ENCODE measurements at places on chromosomes 7 and 10. TPM values are rescaled to one million over a fixed set of nuclear protein-coding genes. Genes with fewer than 3 reads are reported as not detected.

ZC3HAV1L gene
- total RNA-seq, result 19.9 TPM

GRCh38 chr7:15989194-15989593 is 302.7 kb upstream of the MEOX2 start:
- H3K36me3 ChIP-seq, result no peaks in the 10 kb centered on the region
- H3K4me3 ChIP-seq, result no peak overlapping the region
- H3K27me3 ChIP-seq, result no peaks in the 10 kb centered on the region
- no peak for DNase-seq
- H3K27ac ChIP-seq, result no peak overlapping the region
- H3K4me1 ChIP-seq, result no peaks in the 10 kb centered on the region

GRCh38 chr10:80540981-80541750 is 3.5 kb downstream of the SH2D4B start:
- no peaks in the 10 kb centered on the region for H3K27me3 ChIP-seq
- no peaks in the 10 kb centered on the region for H3K36me3 ChIP-seq
- peaks cover 12% of the 10 kb centered on the region for H3K4me1 ChIP-seq
- H3K27ac ChIP-seq, result peak overlapping the region; percentile 44
- no peak for DNase-seq
- H3K4me3 ChIP-seq, result no peak overlapping the region

DNA sequence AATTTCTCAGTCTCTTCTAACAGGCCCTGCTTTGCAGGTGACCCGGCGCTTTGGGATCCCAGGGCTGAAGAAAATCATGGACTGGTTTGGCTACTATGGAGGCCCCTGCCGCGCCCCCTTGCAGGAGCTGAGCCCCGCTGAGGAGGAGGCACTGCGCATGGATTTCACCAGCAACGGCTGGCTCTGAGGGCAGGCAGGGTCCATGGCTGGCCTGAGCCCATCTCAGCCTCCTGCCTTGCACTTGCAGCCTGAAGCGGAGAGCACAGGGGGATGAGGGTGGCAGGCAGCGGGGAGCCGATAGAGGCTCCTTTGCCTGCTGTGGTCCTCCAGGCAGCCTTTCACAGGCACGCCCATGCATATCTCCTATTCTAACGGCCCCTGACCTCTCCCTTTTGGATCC is 21.8 kb downstream of the MORN4 start:
- DNase-seq, result no peak
- no peaks in the 10 kb centered on the region for H3K4me1 ChIP-seq
- H3K27me3 ChIP-seq, result no peaks in the 10 kb centered on the region
- no peak overlapping the region for H3K4me3 ChIP-seq
- no peaks in the 10 kb centered on the region for H3K36me3 ChIP-seq
- H3K27ac ChIP-seq, result no peak overlapping the region

DNA sequence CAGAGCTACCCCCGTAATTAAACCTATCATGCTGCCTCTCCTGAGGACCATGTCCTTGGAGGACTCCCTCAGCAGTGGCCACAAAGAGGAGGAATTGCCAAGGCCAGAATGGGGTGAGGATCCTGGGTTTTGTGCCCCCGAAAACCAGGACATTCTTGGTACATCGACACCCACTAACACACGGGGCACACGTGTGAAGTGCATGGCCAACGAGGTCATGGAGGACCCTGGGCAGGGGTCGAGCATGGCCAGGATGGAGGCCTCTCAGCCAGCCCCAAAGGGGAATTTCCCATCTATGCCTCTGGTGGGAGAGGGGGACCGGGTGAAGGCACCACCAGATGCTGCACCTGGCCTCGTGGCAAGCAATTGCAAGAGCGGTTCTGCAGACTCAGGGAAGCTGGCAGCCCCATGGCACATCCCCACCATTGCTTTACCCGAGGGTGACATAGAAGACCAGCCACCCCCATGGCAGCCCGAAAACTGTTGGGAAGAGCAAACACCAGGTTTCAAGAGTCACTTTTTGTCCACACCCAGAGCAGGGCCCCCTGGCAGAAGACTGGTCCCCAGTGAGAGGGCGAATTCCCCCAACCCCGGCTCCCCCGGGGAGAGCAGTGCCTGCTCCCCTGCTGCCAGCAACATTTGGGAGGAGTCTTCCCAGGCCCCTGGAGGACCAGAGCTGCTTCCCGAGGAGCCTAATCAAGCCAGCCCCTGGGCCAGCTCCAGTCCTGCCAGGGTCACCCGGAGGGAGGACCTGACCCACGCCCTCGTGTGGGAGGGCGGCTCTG is 26.4 kb downstream of the C10orf71 start:
- H3K4me3 ChIP-seq, result no peak overlapping the region
- H3K36me3 ChIP-seq, result no peaks in the 10 kb centered on the region
- no peak overlapping the region for H3K27ac ChIP-seq
- H3K4me1 ChIP-seq, result no peaks in the 10 kb centered on the region
- DNase-seq, result no peak
- peaks cover 3% of the 10 kb centered on the region for H3K27me3 ChIP-seq

DNA sequence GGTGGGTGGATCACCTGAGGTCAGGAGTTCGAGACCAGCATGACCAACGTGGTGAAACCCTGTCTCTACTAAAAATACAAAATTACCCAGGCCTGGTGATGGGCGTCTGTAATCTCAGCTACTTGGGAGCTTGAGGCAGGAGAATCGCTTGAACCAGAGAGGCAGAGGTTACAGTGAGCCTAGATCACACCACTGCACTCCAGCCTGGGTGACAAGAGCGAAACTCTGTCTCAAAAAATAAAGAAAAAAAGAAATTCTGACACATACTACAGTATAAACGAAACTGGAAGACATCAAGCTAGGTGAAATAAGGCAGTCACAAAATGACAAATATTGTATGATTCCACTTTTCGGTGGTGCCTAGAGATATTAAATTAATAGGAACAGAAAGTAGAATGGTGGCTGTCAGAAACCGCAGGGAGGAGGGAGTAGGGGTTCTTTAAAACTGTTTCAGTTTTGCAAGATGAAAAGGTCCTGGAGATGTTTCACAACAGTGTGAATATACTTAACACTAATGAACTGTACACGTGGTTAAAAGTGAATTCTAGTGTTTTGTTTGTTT is 23.2 kb downstream of the PILRA start:
- no peaks in the 10 kb centered on the region for H3K36me3 ChIP-seq
- DNase-seq, result peak; percentile 87
- peaks cover 7% of the 10 kb centered on the region for H3K27me3 ChIP-seq
- peaks cover 18% of the 10 kb centered on the region for H3K4me1 ChIP-seq
- peak overlapping the region; percentile 50 for H3K27ac ChIP-seq

DNA sequence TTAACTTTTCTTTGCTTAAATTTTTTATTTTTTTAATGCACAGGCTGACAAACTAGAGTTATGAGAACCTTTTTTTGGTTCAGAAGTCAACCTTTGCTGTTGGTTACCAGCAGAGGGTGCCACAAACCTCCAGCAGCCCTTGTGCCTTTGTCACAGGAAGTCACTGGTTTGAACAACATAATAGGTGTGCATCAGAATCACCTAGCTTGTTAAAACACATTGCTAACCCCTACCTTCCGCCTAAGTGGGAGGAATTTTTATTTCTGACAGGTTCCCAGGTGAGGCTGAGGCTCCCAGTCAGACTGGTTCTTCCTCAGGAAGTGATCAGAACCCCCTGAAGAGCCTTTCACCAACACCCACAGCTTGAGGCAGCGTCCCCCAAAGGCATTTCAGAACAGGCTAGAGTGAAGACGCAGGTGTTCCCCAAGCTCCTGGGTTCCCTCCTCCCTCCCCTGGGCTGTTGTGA is 22.6 kb upstream of the VDAC2 start:
- H3K4me3 ChIP-seq, result no peak overlapping the region
- H3K4me1 ChIP-seq, result peaks cover 12% of the 10 kb centered on the region
- no peaks in the 10 kb centered on the region for H3K27me3 ChIP-seq
- H3K27ac ChIP-seq, result peak overlapping the region; percentile 88

STEAP1 gene
- 0.51 TPM for total RNA-seq

DNA sequence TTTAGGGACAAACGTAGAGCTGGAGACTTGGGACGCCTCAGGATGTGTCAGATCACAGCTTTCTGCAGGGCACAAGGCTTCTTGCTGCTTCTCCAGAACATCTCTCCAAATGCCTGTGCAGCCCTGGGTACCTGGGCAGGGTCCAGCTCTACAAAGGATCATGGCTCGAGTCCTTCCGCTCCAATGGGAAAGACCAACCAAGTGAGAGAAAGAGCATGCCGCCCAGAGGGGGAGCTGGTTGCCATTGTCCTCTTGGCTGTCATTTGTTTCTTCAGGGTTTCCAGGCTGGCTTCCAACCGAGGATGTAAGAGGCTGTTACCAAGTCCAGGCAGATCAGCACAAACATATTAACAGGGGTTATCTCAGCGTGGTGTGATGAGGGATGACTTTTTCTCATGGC is 5.6 kb upstream of the LEP start:
- no peak for DNase-seq
- H3K4me1 ChIP-seq, result peaks cover 10% of the 10 kb centered on the region
- H3K36me3 ChIP-seq, result peaks cover 3% of the 10 kb centered on the region
- no peak overlapping the region for H3K27ac ChIP-seq
- H3K27me3 ChIP-seq, result peaks cover 2% of the 10 kb centered on the region
- H3K4me3 ChIP-seq, result no peak overlapping the region

SPDYE3 gene
- not detected for total RNA-seq

GRCh38 chr7:93218997-93219827 is 7.1 kb downstream of the HEPACAM2 start:
- no peak overlapping the region for H3K4me3 ChIP-seq
- peaks cover 13% of the 10 kb centered on the region for H3K27me3 ChIP-seq
- no peaks in the 10 kb centered on the region for H3K36me3 ChIP-seq

DNA sequence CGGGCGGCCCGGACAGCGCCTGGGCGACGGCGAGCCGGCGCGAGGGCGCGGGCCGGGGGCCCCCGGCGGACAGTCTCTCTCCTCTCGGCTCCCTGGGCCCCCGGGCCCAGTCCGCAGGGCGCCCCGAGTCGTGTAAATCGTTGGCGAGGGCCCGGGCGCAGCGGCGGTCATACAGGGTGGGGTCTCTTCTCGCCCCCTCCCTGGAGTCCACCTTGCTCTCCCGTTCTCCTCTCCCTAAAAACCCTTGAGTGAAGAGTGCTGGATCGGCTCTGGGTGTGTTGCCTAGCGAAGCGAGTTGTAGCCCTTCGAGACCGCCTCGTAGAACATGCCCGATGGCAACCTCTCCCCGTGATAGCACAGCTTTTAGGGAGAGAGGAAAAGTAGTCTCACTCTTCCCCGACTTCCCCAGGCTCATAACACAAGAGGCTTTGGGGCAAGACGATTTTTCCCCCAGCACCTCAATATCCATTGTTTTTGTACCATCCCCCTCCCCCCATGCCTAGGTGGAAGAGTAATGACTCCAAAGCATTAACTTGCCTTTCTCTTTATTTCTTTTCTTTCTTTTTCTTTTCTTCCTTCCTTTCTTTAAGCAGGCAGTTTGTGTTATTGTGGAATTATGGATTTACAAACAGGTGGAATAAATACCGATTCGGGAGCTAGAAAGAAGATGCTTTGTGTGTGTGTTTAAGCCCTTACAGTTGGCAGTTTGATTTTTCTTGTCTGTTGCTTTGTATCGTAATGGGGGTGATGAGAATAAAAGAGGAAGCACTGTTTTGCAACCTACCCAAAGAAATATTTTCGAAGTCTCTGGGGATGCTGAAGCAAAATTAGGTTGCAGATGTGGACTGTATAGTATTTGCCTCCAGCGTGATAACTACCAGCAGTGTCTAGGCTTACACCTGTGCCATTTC is 822 bp downstream of the SHOC2 start:
- peak; percentile 34 for DNase-seq
- no peaks in the 10 kb centered on the region for H3K27me3 ChIP-seq
- H3K4me1 ChIP-seq, result peaks cover 46% of the 10 kb centered on the region
- H3K36me3 ChIP-seq, result peaks cover 10% of the 10 kb centered on the region
- H3K27ac ChIP-seq, result peak overlapping the region; percentile 85

GRCh38 chr7:15418264-15418663 is 143.6 kb downstream of the AGMO start:
- H3K27ac ChIP-seq, result no peak overlapping the region
- H3K36me3 ChIP-seq, result no peaks in the 10 kb centered on the region
- no peak for DNase-seq
- H3K4me3 ChIP-seq, result no peak overlapping the region
- no peaks in the 10 kb centered on the region for H3K27me3 ChIP-seq

- peak; percentile 93 for DNase-seq
- H3K4me1 ChIP-seq, result peaks cover 55% of the 10 kb centered on the region
- no peaks in the 10 kb centered on the region for H3K27me3 ChIP-seq
- H3K4me3 ChIP-seq, result peak within 1 kb of the TSS; percentile 93
- peaks cover 54% of the 10 kb centered on the region for H3K36me3 ChIP-seq
Observed at GRCh38 chr10:102395400-102396316, at the start of gene NFKB2. TSS of gene NFKB2 (plus strand) at chr10:102395705. CDS start at chr10:102395960, 255 bp downstream.

EBF3 gene
- total RNA-seq, result not detected

HIBADH gene
- total RNA-seq, result 20.9 TPM

DNA sequence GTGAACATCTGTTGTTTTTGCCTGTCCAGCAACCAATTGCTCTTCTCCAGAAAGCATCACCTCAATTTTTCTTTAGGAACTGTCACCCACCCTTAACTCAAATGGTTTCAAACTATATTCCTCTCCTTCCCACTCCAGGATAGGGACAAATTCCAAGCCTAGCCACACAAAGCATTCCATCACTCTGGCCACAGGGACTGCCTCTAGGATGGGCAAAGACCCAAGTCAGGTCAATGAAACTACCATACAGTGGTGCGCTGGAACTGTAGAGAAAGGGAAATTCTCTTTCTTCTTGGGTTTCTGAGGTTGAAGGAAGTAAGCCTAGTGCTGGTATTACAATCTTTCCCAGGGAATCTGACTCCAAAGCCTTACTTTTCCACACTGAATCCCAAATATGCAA is 3.6 kb downstream of the MICU1 start:
- no peaks in the 10 kb centered on the region for H3K27me3 ChIP-seq
- peaks cover 13% of the 10 kb centered on the region for H3K4me1 ChIP-seq
- peaks cover 2% of the 10 kb centered on the region for H3K36me3 ChIP-seq
- DNase-seq, result no peak
- no peak overlapping the region for H3K4me3 ChIP-seq
- H3K27ac ChIP-seq, result no peak overlapping the region

ANAPC16 gene
- total RNA-seq, result 101 TPM

VWDE gene
- 1.4 TPM for total RNA-seq

- H3K27ac ChIP-seq, result no peak overlapping the region
- H3K4me3 ChIP-seq, result no peak overlapping the region
- H3K36me3 ChIP-seq, result no peaks in the 10 kb centered on the region
- H3K4me1 ChIP-seq, result no peaks in the 10 kb centered on the region
Observed at GRCh38 chr7:43454936-43455518, 127.9 kb upstream of the STK17A start.

GRCh38 chr7:138001529-138002095 is at the start of gene CREB3L2:
TSS of gene CREB3L2 (minus strand) at chr7:138002086. CDS start at chr7:138001705, 381 bp downstream.
- no peaks in the 10 kb centered on the region for H3K27me3 ChIP-seq
- peak within 1 kb of the TSS; percentile 94 for H3K4me3 ChIP-seq
- H3K36me3 ChIP-seq, result peaks cover 5% of the 10 kb centered on the region
- DNase-seq, result peak; percentile 79
- H3K4me1 ChIP-seq, result peaks cover 31% of the 10 kb centered on the region

- peak; percentile 58 for DNase-seq
- H3K27ac ChIP-seq, result no peak overlapping the region
- H3K27me3 ChIP-seq, result peaks cover 19% of the 10 kb centered on the region
- no peaks in the 10 kb centered on the region for H3K36me3 ChIP-seq
Observed at GRCh38 chr7:132049462-132050304, 493.3 kb upstream of the PODXL start.
